ENCODE measurements at places on chromosomes 5 and 9.

- no peak for DNase-seq
Measured at GRCh38 chr9:31137176-31138160, 1247.0 kb upstream of the ACO1 start.

DNA sequence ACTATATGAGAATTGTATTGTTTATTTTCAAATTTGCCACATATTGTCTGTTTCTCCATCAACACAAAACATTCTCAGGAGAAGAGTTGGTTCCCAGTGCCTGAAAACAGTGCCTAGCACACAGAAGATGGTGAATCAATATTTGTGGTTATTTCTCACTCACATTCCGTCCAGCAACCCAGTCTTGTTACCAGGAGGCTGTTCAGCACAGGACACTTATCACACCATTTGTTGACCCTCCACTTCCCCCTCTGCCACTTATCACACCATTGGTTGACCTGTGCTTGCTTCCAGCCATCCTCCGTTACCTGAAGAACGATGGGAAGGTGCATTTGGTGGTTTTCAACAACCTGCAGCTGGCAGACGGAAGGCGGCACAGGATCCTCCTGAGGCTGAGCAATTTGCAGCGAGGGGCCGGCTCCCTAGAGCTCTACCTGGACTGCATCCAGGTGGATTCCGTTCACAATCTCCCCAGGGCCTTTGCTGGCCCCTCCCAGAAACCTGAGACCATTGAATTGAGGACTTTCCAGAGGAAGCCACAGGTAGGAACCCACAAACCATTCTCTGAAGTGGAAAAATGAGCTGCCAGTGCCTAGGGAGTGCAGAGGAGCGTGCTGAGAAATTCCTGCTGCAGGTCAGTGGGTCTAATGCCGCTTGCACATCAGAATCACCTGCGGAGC is 20.5 kb downstream of the THBS4 start:
- DNase-seq, result no peak

GRCh38 chr9:94632737-94633136 is 6.6 kb downstream of the FBP1 start:
- DNase-seq, result no peak

- DNase-seq, result no peak
Measured at GRCh38 chr5:16936150-16936988, at the start of gene MYO10. Gene MYO10, minus strand, starts transcription at chr5:16936288. Its CDS starts 480 bp downstream, at chr5:16935808.

DNA sequence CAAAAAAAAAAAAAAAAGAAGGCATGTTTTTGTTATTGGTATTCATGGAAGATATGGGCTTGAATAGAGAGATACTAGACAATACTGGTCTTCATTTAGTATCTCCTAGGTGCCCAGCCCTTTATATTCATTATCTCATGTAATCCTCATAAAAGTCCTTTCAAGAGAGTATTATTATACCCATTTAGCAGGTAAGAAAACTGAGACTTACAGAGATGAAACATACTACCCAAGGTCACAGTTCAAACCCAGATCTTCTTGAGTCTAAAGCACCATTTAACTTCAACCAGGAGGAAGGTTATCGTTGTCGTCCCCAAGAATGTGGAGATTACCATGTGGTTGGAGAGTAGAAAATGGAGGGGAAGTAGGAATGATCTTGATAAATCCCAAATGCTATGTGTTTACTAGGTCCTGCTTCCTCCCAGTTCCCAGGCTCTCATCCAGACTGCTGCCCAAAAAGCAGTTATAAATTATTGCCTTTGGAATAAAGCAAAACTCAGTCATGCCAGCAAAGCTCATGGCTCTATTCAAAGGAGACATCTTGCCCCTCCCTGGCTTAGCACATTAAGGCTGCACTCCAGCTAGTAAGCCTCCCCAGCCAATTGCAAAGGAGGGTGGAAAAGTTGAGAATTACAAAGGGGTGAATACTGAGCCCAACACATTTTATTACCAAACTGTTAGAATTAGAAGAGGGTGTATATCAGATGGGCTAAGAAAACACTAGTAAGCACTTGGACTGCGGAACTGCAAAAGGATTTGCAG is 163.9 kb downstream of the PIK3R1 start:
- peak; percentile 89 for DNase-seq

- no peak for DNase-seq
Measured at GRCh38 chr5:95141141-95141540, 143.8 kb downstream of the MCTP1 start.

DNA sequence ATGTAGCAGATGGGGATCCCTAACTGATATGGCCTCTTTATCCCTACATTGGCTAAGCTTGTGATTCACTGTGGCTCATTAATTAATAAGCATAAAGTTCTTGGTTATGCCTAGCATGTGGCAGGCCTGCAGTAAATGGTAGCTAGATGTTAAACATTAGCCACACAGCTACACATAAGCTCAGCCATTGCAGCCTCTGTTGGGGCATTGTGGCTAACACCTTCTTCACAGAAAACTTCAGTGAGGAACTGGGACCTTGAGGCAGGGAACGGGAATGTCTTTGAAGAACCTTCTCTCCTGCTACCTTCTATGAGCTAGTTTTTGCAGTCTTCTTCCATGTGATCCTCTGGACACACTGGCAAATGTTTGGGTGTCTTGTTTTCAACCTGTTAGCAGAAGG is 338.2 kb downstream of the NTRK2 start:
- DNase-seq, result no peak

- no peak for DNase-seq
Measured at GRCh38 chr9:128414461-128414860, 6.2 kb upstream of the CERCAM start.

DNA sequence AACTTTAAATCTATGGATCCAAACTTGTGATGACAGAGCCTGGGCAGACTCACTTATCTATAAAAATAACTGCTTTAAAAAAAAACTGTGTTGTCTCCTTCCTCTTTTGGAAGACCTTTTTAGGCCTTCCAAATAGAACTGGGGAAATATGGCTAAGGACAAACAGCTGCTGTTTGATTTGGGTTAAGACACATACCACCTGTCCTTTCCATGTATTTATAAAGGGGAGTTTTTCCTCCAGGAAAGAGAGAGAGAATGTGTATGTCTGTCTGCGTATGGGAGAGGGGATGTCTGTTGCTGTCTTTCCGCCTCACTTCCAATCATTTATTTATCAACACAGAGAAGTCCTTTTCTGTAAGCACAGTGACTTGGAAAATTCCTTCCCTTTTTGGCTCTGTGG is 2.8 kb downstream of the ARHGEF37 start:
- no peak for DNase-seq

DNA sequence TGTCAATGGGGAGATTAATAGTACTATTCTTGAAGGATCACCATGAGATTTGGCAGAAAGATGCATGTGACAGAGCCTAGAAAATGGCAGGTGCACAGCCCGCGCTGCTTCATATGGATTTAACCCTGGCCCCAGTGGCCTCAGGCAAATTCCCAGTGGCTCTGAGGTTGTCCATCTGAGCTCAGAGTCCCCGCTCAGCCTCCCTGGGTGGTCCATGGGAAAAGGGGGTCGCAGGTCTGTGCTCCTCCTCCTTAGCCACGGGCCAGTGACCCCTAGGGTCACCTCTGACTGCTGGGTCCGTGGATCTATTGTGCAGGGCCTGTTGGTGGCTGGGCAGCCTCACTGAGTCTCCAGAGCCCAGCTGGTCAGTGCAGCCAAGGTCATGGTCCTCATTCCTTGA is 93.3 kb upstream of the BOD1 start:
- DNase-seq, result no peak

GRCh38 chr9:36407122-36407723 is 7.2 kb upstream of the RNF38 start:
- DNase-seq, result no peak

- DNase-seq, result no peak
Measured at GRCh38 chr9:4515958-4516375, 25.7 kb downstream of the SLC1A1 start.

DNA sequence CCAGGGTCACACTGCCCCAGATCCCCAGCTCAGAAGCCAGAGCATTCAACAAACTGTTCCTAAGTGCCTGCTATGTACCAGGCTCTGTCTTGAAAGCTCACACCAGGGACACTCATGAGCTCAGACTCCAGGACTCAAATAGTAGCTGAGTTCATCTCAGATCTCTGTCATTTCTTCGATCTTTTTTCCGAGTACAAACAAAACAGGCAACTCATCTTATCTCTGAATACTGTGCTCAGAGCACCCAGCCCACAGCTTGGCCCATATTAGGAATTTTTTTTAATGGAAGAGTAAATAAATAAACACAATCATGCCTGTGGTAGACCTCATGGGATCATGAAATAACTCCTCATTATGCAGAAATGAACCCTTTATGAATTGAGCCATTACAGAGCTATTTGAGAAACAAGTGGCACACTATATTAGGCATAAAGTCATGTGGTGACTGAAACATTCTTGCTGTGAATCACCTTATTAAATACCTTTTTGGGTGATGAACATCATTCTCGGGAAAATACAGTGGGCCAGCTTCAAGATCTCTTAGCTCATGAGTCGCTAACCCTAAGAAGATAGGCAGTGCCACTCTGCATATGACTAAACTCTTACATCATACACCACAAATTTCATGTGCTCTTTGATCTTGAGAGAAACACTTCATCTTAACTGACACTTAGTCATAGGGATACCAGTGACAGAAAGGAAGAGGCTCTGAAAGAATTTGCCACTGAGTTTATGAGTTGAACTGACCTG is 9.9 kb downstream of the SH3RF2 start:
- DNase-seq, result no peak

DNA sequence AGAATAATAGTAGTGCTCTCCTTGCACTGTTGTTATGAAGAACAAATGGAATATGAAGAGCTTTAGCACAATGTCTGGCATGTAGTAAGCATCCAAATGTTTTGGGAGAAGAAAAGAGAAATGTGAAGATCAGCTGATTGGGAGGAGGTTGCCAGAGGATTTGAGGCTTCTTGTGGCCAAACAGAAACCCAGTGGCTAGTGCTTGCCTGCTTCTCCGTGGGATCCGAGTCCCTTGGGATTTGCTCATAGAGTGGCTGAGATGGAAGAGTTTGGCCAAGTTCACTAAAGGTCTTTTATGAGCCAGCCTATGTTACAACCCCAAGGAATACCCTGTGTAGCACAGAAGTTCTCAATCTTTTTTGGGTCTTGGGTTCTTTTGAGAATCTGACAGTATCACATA is 86.0 kb downstream of the ANGPTL2 start:
- no peak for DNase-seq

- DNase-seq, result no peak
Measured at GRCh38 chr9:84705128-84705527, 35.6 kb downstream of the NTRK2 start.

- DNase-seq, result no peak
Measured at GRCh38 chr5:65356274-65356673, 125.4 kb downstream of the ADAMTS6 start.

DNA sequence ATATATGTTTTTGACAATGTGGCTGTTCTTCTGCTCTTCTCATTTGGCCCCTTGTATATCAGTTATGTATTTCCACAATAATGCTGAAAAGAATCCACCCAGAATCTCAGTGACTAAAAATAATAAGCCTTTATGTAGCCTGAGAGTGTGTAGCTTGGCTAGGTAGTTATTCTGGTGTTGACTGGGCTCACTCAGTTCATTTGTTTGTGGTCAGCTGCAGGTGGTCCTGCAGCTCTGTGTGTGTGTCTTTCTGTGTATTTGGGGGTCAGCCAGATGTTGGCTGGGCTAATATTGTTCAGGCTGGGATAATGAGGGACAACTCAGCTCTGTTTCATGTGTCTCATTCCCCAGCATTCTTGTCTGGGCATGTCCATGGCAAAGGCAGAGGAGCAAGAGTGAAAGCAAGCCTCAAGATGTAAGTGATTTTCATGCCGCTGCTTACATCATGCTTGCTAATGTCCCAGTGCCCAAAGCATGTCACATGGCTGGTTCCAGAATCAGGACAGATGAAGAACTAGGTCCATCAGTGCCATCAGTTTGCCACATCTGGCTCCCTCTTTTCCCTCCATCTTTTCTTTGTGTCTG is 162.8 kb downstream of the KCTD16 start:
- DNase-seq, result no peak

DNA sequence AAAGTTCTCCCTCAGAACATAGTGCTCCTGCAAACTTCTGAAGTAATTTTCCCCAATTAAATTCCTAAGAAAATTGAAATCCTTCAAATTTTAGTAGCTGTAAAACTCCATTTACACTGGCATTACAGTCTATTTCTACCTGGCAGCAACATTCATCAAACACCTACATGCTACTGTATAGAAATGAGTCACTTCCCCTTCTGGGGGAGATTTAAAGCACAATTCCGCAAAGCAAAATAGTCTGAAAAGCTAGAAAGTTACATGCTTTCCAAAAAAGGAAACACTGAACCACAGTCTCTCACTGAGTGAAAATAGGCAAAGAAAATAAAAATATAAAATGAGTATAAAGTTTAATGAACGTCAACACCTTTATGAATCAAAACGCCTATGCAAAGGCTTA is 43.3 kb downstream of the MCTP1 start:
- DNase-seq, result no peak

GRCh38 chr9:138016406-138017187 is 139.0 kb downstream of the CACNA1B start:
- DNase-seq, result no peak

DNA sequence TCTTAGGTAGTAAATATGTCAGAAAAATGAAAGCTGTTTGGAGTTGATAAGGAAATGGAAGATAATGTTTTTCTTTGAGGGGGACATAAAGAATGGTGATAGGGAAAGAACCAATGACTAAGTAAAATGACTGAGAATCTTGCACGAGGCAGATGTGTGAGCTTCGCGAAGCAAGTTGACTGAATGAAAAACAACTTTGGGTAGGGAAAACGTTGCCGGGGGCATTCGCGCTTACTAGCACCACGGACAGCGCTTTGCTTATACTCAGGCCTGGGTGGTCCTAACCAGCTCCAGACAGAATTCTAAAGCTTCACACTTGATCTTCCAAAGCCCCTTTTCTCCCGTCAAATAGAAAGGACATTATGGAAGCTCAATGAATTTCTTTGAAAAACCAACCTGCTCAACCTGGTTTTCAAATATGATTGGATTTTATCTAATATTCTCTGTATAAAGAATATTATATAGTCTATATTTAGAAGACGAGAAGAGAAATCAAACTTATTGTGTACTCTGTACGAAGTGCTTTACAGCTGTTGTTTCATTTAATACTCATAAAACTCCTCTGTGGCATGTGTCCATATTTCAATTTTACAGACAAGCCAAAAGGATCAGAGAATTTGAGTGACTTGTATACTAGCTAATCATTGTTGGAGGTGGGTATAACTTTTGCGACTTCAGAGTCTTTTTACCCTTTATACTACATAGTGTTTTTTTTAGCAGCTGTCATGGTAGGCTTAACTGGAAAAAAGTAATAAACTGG is 1.9 kb upstream of the CDKN2B start:
- DNase-seq, result no peak

Measured in esophagus muscularis mucosa (tissue), 4 donors.